CD4-positive, alpha-beta T cell treated with Interleukin-4 for 4 hours (primary cell): ENCODE measurements at places on chromosomes 1 and 21.

- no peak for DNase-seq
Observed at GRCh38 chr1:204731985-204732575, 46.5 kb upstream of the LRRN2 start.

GRCh38 chr1:53123453-53124140 lies 18.8 kb downstream of the SLC1A7 start:
- no peak for DNase-seq

- DNase-seq = no peak
Observed at GRCh38 chr21:45888386-45889009, 93.1 kb upstream of the COL6A1 start.

- peak; percentile 94 for DNase-seq
Observed at GRCh38 chr1:149927563-149928400, at the start of gene SF3B4. Gene SF3B4, minus strand, starts transcription at chr1:149927803. Its CDS starts 44 bp downstream, at chr1:149927759.

- DNase-seq = no peak
Observed at GRCh38 chr1:233655301-233655740, 41.4 kb downstream of the KCNK1 start.

DNA sequence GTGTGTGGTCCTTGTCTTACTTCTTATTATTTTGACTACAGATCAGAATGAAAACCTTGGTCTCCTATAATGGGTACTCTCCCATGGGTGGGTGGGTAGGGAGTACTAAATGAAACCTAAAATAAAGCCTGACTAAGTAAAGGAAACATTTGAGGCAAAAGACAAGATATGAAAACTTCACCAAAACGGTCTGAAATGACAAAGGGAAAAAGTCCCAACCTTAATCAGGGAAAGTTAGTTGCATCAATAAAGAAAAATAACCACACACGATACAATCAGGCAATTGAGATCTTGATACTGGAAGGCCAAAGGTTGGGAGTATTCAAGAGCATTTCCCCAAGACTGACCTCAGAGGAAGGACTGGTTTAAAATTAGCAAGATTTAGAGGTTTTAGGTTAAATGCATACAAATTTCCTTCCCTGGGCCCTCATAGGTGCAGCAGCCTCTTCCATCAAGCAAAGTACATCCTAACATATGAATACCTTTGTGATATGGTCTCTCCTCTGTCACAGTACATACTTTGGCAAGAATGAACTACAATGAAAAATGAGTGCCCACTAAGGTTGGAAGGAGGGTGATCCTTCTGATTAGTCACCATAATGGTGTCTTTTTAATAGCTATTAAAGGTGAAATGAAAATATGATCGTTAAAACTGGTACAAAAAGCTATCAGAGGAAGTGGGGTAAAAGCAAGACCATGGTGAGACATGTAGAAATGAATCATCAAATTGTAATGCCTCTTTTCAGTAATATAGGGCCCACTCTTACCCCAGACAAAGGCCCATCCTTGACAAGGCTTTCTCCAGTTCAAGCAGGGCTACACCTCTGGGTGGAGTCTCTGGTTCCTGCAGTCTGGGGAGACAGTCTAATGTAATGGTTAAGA lies 15.3 kb upstream of the TNFSF4 start:
- DNase-seq = no peak

- peak; percentile 18 for DNase-seq
Observed at GRCh38 chr1:207004931-207005830, 27.4 kb downstream of the C1orf116 start.

GRCh38 chr1:209822706-209823105 lies 5.1 kb upstream of the UTP25 start:
- DNase-seq = no peak

- DNase-seq = no peak
Observed at GRCh38 chr1:78224246-78224785, 178.6 kb downstream of the GIPC2 start.

- no peak for DNase-seq
Observed at GRCh38 chr1:5404412-5405203, 587.6 kb downstream of the NPHP4 start.

DNA sequence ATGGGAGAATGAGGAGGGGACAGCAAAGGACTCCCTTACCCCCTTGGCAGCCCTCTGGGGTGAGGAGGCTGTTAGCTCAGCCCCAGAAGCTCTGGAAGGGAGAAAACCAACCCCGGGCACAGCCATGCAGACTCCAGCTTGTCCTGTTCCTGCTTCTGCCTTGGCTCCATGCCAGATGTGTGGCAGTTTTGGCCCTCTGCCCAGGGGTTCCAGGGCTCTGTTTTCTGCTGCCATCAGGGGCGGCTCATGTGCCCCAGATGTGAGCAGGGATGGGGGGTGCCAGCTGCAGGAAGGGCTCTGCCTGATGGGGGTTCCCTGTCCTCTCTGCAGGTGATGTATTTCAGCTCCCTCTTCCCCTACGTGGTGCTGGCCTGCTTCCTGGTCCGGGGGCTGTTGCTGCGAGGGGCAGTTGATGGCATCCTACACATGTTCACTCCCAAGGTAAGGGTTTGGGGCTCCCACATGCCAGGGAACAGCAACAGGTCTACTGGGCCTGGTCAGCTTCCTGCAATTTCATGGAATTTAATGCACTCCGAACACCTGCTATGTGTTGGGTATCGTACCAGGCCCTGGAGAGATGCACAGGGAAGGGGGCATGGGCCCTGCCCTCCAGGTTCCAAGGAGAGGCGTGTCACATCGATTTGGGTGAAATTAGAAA lies 26.1 kb downstream of the SLC6A17 start:
- DNase-seq = no peak

DNA sequence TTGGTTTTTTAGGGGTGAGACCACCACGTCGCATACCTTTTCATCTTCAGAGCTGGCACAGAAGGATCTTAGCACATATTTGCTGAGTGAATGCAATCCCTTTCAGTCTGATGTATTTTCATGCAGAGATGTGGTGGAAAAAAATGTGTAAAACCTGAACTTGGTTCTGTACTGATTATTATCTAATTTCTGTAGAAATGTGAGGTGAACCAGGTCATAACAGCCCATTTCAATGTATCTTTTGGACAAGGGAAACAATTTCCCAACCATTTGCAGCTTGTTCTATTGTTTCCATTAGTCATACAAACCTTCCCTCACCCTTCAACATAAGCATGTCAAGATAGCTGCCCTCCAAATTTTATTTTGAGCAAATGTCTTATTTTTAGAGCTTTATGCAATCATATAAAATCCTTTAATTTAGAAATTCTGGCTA lies 46.8 kb upstream of the RUNX1 start:
- DNase-seq = no peak

DNA sequence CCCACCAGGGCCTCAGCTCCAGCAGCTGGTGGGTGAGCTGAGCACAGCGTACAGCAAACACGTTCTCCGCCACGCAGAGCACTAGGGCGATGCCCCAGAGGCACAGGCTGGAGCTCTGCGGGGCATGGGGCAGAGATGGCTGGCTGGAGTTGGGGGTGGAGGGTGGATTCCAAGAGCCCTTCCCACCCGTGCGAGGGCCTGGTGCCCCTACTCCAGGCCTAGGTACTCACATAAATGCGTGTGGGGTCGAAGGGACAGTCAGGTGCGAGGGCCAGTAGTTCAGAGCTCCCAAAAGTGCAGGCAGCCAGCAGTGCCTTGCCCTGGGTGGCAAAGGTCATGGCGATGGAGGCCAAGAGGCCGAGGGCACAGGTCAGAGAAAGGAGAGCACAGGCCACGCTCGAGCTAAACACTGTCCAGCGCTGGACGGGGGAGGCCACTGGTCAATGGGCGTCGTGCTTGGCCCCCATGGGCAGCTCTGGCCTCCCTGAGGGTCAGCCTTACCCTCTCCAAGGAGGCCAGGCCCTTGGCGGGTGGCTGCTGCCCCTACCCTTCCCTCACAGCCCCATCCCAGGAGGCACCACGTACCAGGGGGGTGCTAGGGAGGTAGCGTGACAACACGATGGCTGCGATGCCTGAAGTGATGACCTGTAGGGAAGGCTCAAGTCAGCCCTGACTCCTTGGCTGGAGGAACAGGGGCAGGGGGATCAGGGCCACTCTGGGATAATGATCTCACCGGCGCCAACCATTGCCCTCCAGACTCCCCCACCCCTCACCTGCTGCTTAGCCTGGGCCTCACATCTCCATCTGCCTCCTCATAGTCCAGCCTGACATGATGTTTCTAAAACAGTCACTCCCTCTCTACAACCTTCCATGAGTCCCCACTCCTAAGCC lies 5.6 kb downstream of the TMEM54 start:
- no peak for DNase-seq

DNA sequence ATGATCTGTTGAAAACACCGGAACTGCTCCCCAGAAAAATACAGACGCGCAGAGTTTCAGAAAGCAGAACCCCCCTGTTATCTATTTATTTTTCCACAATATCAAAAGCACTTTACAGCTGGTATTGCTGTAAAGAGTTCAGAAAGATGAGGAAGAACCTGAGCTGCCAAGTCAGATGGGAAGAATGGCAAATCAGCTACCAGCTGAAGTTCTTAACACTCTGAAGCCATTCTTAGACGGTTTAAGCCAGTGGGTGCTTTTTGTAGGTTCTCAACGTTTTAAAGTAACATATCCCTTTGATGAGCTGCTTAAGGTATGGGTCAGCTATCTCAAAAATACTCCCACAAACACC lies 714 bp upstream of the AKIRIN1 start:
- no peak for DNase-seq

GRCh38 chr1:172144445-172145061 lies 275.9 kb upstream of the C1orf105 start:
- no peak for DNase-seq

GRCh38 chr1:12539705-12540579 lies 78.1 kb downstream of the DHRS3 start:
- DNase-seq = no peak

DNA sequence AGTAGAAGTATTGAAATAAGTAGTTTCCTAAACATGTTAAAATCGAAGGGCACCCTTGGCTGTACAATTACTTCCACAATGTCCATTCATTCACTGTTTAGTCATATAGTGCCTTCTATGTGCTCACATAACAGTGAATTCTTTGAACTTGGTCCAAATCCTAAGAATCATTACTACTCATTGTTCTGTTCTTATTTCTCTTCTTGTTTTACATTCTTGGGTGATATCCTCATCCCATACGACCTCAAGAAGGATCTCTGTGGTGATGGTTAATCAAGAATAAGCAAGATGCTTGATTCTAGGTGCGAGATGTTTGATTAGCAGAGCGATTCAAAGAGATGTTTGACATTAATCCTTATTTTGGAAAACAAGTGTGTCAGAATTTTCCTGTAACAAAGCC lies 667.4 kb upstream of the ZP4 start:
- no peak for DNase-seq

DNA sequence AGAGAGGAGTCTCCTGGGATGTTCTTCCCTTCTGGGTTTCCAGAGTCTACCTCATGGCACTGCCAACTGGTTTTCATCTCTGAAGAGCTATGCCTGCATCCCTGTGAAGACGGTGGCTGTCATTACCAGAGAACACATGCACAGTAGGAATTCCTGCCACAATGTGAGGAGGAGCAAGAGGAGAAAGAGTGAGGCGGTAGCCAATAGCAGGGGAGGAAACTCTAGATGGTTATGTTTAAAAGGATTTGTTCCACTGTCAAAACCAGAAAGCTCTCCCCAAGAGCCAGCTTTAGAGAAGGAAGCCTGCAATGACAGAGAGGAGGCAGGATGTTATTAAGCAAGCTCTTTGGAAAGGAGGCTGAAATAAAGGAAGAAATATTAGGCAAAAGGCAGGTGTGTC lies 12.3 kb downstream of the LMX1A start:
- no peak for DNase-seq

- no peak for DNase-seq
Observed at GRCh38 chr1:156465747-156466365, 34.7 kb downstream of the MEF2D start.

- DNase-seq = peak; percentile 39
Observed at GRCh38 chr1:154747740-154748404, 122.2 kb downstream of the KCNN3 start.

DNA sequence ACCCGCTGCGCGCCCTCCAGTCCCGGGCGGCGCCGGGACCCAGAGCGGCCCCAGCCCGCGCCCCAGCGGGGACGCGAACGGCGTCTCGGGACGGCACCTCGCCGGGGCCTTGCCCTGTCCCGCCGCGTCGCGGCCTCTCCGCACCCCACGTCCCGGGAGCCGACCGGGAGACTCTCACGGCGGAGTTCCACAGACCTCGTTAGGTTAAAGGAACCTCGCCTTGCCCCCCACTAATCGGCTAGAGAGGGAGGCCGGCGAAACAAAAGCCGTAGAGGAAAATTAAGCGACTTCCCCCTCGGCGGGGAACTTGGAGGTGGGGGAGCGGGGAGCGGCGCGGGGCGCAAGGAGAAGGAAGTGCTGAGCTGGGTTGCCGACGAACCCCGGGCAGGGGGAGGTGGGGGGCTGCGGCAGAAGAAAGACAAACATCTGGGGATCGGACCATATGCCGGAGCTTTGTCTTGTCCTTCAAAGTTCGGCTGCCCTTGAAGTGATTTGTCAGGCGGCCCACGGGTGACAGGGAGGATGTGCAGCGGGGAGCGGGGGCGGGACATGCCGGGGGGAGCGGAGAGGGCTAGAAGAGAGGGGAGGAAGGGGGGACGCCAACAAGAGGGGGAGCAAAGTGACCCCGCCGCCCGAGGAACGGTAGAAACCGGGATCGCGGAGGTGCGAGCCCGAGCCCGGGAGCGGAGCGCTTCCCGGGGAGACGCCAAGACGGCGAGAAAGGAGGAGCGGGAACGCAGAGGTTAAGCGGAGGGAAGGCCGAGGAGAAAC lies 120.0 kb upstream of the RRP15 start:
- no peak for DNase-seq

DNA sequence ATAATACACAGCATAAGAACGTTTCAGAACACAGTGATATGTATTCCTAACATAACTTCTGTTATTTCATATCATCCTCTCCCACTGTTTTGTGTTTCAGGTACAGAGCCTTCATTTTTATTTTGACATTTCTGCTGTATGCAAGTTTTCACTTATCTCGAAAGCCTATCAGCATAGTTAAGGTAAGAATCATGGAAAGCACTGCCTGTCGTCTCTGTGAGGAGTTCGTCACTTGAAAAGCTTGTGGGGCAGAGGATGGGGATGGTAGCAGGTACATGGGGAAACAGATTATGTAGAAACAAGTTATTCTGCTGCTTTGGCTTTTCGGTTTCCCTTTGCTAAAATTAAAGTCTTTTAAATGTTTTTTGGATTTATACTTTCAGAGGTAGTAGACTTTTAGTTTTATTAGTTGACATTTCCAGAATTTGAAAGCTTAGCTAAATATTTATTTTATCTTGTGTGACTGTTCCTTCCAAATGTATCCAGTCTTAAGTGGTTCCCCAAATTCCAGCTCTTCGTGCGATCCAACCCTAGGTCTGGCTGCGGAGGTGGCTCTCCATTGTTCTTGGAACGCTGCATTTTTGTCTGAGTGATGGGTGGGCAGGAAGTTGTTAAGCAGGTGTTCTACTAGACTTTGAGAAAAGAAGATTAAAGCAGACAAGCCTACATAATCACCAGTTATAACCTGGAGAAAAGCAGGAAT lies 12.2 kb downstream of the SLC37A1 start:
- DNase-seq = no peak

DNA sequence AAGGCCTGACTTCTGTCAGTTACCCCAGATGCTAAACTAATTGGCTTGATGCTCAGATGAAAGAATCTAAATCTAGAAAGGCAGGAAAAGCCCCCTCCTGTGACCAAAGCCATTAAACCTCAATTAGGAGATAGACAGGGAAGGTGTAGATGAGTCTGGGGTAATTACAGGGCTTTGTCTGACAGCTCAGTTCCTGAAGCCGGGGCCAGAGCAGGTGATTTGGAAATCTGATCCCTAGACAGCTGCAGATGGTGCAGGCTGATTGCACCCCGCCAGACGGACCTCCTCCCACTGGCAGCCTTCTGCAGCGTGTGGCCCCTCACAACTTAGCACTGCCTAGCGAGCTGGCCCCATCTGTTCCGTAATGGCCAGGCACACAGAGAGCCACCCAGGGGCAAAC lies 395.1 kb downstream of the HLX start:
- DNase-seq = no peak

GRCh38 chr1:34597877-34598514 lies 156.9 kb upstream of the GJB5 start:
- peak; percentile 15 for DNase-seq

GRCh38 chr1:168374566-168374965 lies 93.9 kb downstream of the TBX19 start:
- no peak for DNase-seq
